ENCODE measurements at places on chromosomes 13 and 19.

GRCh38 chr13:113029487-113030258, 60.7 kb downstream of the MCF2L start:
- no peak for DNase-seq

- DNase-seq: no peak
Measured at GRCh38 chr13:48728226-48728625, 74.5 kb downstream of the CYSLTR2 start.

DNA sequence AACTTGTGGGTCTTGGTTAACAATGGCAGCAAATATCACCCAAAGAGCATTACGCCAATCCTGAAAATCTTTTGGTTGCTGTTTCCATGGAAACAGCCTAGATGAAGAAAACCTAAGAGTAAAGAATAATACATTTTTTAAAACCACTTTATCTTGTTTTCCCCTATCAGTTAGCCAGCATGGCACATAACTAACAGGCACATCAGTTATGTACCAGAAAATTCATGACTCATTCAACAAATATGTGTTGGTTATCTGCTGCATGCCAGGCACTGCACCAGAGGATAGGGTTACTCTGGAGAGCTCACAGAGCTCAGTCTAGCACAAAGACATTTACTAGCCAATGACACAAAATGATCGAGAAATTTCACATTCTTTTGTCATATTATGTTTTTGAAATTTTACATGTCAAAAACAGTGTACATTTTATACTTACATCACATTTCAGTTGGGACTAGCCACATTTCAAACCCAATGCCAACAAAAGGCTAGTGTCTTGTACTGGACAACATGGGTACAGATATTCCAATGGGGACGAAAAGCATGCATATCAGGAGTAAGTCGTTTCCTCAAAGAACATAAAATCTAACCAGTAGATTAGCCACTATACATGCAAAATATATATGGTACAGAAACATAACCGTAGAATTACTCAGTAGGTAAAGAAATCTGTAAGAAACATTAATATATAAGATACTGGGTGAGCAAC, 20.3 kb downstream of the LNX2 start:
- DNase-seq: peak; percentile 33

DNA sequence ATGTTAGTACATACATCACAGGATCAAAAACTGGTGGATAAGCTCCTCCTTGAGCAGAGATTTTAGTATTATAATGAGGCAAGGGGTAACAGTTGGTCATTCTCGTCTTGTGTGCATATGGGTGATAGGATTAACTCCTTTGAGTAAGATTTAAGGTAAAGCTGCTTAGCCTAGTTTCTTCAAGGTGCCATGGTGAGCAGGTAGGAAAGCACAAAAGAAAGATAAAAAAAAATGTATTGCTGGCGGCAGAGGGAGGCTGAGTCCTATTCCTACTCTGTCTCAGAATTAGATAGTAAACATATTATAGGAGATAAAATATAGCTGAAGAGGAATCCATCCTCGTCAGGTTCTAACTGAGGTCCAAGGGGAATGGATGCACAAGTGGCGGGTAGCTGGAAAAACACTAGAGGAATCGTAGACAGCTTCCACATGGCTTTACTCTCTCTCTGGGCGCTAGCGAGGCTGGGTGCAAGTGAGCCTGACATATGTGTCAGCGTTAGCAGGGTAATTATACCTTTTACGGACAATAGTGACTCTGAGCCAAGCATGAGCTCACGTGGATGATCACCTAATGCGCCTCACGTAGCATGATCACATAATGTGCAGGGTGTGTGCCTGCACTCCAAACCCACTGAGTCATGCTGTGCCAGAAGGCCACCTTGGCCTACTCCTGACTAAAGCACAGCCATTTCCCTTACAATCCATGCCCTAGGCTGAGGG, 734.3 kb upstream of the MIR17HG start:
- no peak for DNase-seq

DNA sequence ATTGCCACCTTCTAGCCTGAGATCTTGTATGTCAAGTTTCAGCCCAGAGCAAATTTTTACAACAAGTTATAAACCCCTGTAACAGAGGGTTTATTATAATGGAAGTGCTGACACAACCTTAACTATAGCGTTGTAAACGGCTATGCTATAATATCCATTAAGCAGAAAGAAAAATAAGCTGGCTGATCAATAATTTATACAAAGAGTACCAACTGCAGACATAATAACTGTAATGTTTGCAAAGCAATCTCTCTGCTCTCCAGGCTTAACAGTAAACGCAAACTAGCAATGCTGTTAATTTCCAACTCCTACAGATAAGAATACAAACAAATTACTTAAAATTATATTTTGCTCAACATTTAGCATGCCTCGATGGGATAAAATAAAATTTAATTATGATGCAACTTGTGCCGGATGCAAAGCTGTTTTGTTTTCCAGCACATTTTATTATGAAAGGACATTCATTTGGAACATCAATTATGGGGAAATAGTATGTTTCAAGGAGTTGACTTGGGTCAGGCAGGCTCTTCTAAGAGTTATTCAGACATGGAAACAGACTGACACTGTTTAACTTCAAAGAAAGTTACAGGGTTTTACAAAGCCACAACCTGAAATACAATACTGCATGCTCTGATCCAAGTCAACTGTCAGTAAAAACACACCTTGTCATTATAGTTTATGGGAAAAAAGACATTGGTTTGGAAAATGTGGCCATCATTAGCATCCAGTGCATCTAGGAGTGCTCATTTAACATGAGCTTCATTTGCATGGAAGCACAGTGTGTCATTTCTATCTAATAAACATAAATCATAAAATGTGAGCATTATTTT, 6.6 kb upstream of the DACH1 start:
- DNase-seq: no peak

- no peak for DNase-seq
Measured at GRCh38 chr13:100520936-100521850, 67.4 kb downstream of the GGACT start.

GRCh38 chr13:109537584-109537983, 248.8 kb downstream of the IRS2 start:
- no peak for DNase-seq
